Fibroblast of the conjunctiva (primary cell): ENCODE measurements at places on chromosomes 5 and 9.

DNA sequence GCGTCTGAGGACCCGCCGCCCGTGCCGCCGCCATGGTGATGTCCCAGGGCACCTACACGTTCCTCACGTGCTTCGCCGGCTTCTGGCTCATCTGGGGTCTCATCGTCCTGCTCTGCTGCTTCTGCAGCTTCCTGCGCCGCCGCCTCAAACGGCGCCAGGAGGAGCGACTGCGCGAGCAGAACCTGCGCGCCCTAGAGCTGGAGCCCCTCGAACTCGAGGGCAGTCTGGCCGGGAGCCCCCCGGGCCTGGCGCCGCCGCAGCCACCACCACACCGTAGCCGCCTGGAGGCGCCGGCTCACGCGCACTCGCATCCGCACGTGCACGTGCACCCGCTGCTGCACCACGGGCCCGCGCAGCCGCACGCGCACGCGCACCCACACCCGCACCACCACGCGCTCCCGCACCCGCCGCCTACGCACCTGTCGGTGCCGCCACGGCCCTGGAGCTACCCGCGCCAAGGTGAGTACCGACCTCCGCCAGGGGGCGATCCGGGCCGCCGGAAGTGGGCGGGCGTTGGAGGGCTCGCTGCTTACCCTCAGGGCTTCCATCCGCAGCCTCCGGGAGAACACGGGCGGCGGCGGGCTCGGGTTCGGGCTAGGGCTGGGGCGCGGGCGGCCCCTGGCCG is 8.5 kb downstream of the PRR7 start:
- no peak for DNase-seq

GRCh38 chr5:148224117-148224742 is 14.1 kb upstream of the MARCOL start:
- DNase-seq = no peak

GRCh38 chr5:100761192-100761591 is 141.9 kb downstream of the ST8SIA4 start:
- no peak for DNase-seq

DNA sequence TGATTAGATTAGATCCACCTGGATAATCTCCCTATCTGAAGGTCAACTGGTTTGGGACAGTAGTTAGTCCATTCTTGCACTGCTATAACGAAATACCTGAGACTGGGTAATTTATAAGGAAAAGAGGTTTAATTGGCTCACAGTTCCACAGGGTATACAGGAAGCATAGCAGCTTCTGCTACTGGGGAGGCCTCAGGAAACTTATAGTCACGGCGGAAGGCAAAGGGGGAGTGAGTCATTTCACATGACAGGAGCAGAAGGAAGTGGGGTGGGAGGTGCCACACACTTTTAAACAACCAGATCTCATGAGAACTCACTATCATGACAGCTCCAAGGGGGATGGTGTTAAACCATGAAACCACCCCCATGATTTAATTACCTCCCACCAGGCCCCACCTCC is 9.9 kb downstream of the C9orf40 start:
- DNase-seq = no peak

GRCh38 chr9:106075236-106075959 is 381.1 kb downstream of the TMEM38B start:
- DNase-seq = peak; percentile 23

- DNase-seq = no peak
Measured at GRCh38 chr5:418162-419121, 24.5 kb upstream of the EXOC3 start.

GRCh38 chr5:6188344-6188743 is 190.0 kb downstream of the MED10 start:
- DNase-seq = no peak

GRCh38 chr5:136516637-136517036 is 151.3 kb upstream of the TRPC7 start:
- DNase-seq = no peak

GRCh38 chr5:73529081-73529480 is 30.8 kb downstream of the BTF3 start:
- DNase-seq = no peak

GRCh38 chr5:126188804-126189203 is 234.4 kb upstream of the GRAMD2B start:
- no peak for DNase-seq
